AG04450 (cell line): ENCODE measurements at places on chromosomes 11 and 22. TPM values are rescaled to one million over a fixed set of nuclear protein-coding genes. Genes with fewer than 3 reads are reported as not detected.
A peak's percentile ranks its signal among the peaks of the same experiment; 100 is the strongest.

DNA sequence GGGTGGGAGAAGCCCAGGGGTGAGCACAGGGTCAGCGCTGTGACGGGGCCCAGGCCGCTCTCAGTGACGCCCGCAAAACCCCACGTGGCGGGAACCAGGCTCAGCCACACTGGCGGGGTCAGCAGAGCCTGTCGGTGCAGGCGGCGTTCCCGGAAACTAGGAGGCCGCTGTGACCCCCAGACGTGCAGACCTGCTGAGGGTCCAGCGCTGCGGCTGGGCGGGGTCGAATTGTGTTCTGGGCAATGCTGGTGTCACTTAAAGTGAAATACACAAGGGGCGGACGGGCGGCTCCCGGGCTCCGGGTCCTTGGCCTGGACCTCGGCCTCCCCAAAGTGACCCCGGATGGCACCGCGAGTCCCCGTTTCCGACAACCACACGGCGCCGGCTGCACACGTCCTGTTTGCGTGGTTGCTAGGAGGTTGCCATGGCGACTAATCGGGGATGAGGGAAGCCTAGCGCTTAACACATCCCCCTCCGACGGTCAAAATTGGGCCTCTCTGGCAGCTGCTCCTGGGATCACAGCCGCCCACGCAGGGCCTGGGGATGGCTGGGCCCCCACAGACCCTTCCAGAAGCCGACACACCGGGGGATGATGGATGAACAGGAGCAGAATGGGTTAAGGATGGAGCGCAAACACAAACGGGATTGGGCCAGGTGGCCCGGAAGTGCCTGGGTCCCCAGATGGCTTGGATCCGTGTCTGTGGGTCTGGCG, 81.7 kb upstream of the PRR5 start:
- DNase-seq = no peak

DNA sequence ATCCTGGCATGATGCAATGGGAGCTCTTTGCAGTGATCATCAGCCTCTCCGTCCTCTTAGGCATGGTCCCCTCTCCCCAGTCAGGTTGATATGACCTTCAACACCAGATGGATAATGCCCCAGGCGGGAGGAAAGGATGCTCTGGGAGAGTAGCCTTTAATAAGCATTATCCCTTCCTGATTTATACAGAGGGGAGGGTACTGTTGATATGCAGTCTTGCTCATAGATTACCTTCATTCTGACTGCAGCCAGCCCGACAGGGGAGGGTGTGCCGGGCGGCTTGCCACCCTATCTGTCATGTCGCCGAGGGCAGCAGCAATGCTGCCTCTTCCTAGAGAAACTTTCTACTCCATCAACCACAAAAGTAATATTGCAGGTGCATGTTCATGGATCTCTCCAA, 497.4 kb downstream of the OPCML start:
- no peak for DNase-seq

The GRIA4 gene
- 0.33 and 0.64 TPM in 2 replicates for polyA plus RNA-seq

DNA sequence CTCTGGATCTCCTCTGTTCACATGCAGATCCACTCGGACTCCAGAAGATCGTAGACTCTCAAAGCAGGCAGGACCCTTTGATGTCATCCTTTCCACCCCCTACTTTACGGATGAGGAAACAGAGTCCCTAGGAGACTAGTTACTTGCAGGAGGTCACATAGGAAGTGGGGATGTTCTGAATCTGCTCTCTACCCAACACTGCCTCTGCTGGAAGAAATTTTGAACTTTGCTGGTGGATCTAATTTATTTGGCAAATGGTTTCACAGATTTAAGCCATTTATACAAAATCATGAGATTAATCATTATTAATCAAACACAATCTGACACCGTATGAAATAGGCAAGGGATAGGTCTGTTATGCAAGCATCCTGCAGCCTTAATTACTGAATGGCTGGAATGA, 55.0 kb upstream of the USP47 start:
- no peak for DNase-seq

The KCNJ4 gene
- polyA plus RNA-seq = not detected in 2 replicates

DNA sequence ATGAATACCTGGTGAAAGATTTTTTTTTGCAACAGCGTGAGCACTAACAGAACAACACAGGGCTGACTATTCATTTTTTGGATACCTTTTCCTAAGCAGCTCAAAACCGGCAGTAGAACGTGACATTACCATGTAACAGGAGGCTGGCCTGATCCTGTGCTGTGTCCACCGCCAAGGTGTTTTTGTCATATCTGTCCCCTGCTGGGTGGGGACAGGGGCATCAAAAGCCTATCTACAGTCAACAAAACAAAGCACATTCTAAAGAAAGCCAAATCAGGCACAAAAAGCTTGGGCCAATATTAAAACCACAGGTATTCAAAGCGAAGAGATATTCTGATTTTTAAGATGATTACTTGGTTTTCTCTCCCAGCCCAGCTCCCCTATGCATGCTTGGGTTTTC, 151.2 kb downstream of the LRRC4C start:
- no peak for DNase-seq

- no peak for DNase-seq
These were observed 66.9 kb downstream of the BBOX1 start for GRCh38 chr11:27107548-27107947.

DNA sequence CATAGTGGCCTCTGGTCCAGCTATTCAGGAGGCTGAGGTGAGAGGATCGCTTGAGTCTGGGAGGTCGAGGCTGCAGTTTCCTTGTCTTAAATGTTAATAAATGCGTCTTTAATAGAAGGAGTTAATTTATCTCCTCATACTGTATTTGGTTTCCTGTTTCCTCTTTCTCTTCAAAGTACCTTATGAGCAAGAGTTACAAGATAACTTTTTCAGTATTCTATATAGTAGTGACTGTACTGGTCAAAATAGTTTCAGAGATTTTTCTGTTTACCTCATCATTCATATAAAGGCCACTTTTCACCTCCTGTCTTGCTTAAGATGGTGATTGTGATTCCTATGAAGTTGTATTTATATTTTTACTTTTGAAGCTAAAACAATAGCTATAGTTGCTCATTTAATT, 50.9 kb downstream of the MCAM start:
- DNase-seq = no peak

GRCh38 chr11:5690216-5690615, 626 bp downstream of the TRIM22 start:
- no peak for DNase-seq

DNA sequence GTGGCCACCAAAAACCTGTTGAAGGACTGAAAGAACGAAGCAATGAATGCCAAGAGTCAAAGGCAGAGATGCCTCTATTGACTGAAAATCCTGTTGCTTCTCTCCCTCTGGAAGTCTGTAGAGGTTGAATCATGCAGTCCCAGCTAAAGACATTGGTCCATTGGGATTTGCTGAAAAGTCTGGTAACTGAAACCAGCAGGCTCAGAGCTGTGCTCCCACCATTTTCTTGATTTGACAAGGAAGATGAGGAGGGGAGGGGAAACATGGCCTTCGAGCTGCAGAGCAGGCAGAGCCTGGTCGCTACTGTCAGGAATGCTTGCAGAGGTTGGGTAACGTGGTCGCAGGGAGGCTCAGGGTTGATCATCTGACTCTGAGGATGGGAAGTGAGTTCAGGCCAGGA, 72.8 kb upstream of the CSNK2A3 start:
- DNase-seq = no peak

DNA sequence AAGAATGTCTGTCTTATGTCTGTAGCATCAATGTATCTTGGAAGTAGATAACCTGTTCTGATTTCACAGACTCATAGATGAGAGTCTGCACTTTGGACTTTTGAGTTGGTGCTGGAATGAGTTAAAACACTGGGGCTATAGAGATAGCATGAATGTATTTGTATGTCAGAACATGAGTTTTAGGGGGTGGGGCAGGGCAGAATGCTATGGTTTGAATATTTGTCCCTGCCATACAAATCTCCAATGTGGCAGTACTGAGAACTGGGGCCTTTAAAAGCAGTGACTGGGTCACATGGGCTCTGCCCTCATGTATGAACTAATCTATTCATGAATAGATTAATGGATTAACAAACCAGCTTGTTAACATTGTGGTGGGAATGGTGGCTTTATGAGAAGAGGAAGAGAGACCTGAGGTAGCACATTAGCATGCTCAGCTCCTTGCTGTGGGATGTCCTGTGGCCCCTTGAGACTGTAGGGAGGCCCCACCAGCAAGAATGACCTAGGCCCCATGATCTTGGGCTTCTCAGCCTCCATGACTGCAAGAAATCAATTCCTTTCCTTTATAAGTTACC, 15.5 kb upstream of the OR52K1 start:
- DNase-seq = no peak

GRCh38 chr11:2316963-2317244, 15.1 kb downstream of the TSPAN32 start:
- no peak for DNase-seq

DNA sequence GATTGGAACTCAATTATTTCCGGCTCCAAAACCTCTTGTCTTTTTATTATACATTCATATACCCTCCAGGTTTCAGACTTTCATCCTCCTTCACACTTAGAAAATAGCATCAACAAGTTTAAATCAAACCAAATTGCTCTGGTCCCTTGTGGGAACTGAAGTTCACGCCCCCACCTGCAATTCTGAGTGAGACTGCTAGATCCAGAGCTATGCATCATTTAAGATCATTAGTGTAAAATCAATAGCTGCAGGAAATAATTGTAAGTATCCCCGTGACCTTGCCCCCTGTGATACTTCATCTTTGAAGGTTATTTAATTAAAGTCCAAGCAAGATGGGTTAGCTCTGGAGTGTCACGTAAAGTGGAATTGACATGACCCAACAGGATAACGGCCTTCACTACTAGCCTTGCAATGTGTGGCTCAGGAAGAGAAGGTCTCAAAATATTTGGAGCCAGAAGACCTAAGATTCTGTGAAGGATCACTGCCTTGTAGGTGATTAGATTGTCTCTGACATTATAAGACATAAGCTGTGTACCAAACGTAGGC, 742.2 kb upstream of the LRRC4C start:
- no peak for DNase-seq

GRCh38 chr22:22547692-22548300, 11.3 kb downstream of the PRAME start:
- DNase-seq = no peak

- DNase-seq = no peak
These were observed 269.2 kb upstream of the SORL1-AS1 start for GRCh38 chr11:121721961-121722360.

DNA sequence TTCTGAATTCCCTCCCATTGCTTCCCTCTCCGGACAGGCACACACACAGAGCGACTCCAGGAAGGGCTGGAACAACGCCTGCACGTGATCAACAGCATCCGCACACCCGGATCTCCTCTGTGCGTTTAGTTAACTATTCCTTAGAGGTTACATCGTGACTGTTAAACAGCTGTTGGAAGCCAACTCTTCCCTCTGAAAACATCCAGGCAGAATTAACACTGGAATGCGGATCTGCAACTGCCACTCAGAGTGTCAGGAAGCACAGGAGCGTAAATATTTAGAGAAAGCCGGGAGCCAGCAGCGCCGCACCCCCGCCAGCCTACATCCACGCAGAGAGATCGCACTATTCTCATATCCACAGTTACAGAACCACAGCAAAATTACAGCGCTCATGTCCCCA, 46.2 kb downstream of the SHANK2 start:
- no peak for DNase-seq

The TRPM5 gene
- polyA plus RNA-seq = not detected in 2 replicates

DNA sequence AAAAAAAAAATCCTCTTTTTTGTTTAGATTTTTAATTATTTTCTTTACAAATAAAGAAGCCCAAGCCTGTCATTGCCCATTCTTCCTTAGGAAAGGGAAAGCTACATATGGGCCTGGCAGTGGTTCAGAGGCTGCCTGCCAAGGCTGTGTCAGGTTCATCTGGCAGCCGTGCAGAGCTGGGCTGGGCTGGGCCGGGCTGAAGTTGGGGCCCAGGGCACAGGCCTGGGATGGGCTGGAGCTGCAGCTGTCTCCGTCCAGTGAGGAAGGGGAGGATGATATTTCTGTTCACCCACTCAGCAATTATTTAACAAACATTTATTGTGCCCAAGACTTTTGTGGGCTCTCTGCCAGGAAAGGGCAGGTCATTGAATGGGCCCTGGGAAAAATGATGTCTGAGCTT, 4.6 kb downstream of the PRR5L start:
- DNase-seq = no peak

The KCNA4 gene
- not detected in 2 replicates for polyA plus RNA-seq

- peak; percentile 41 for DNase-seq
These were observed 7.8 kb downstream of the SIGIRR start for GRCh38 chr11:406796-407650.

The SLC22A9 gene
- not detected in 2 replicates for polyA plus RNA-seq

The OR52I1 gene
- not detected in 2 replicates for polyA plus RNA-seq

GRCh38 chr11:60124802-60125432, 36.5 kb downstream of the MS4A2 start:
- no peak for DNase-seq

- no peak for DNase-seq
These were observed 28.5 kb upstream of the CD82 start for GRCh38 chr11:44536788-44537516.

GRCh38 chr11:128338811-128339210, 248.5 kb downstream of the ETS1 start:
- no peak for DNase-seq

- no peak for DNase-seq
These were observed 115.7 kb upstream of the RAG2 start for GRCh38 chr11:36713715-36714114.

- DNase-seq = no peak
These were observed 2.8 kb upstream of the NUCB2 start for GRCh38 chr11:17273668-17274282.

- DNase-seq = peak; percentile 99
These were observed 7.1 kb downstream of the USP18 start for GRCh38 chr22:18156878-18157713.

DNA sequence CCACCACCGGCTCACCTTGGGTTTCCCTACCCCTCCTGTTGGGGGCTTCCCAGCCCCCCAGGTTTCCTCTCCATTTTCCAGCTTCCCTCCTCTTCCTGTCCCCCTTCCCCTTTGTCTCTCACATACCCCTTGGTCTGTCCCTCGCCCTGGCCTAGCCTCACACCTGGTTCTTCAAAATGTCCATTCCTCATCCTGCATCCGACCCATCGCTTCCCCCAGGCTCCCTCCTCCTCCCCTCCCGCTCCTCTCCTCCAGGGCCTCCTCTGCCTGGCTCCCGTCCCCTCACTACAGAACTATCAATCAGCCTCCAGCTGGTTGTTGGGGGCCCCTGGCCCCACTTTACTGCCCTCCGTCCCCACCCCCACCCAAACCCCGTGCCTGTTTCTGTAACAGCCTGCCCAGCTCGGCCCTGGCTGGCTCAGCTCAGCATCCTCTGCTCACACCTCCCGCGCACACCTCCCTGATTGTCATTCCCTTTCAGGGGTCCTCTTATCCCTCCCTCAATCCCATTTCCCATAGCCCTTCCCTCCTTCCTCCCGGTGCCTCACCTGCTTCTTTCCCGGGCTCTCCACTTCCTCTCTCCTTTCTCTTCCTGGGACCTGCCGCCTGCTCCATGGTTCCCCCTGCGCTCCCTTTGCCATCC, 1.2 kb downstream of the CNIH2 start:
- DNase-seq = no peak

- no peak for DNase-seq
These were observed 42.0 kb downstream of the PACS1 start for GRCh38 chr11:66112041-66112491.

The POU2AF2 gene
- polyA plus RNA-seq = not detected in 2 replicates
